ENCODE measurements at places on chromosomes 1 and 21.

GRCh38 chr1:55140546-55140983 lies 74.6 kb downstream of the USP24 start:
- peak; percentile 89 for DNase-seq

- DNase-seq: no peak
Measured at GRCh38 chr1:230823931-230824381, 44.4 kb downstream of the C1orf198 start.

GRCh38 chr1:27990920-27991537 lies 31.3 kb downstream of the XKR8 start:
- DNase-seq: no peak

DNA sequence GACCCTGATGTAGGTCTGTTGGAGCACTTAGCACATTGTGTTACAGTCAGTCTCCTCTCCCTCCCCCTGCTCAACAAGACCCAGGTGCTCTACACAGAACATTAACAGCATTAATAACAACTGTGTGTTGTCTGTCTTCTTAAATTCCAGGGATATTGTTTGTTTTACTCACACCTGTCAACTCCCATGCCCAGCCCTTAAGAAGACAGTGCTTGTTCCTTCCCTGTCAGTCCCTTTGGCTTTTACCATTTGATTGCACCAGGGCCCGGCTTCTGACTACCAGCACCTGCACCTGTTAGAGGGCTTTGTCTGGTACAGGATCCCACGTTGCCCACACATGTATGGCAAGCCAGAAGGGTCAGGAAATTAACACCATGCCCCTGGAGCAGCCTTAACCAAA lies 11.7 kb downstream of the RIMKLA start:
- no peak for DNase-seq

- no peak for DNase-seq
Measured at GRCh38 chr1:1889847-1890505, 911 bp downstream of the GNB1 start.

DNA sequence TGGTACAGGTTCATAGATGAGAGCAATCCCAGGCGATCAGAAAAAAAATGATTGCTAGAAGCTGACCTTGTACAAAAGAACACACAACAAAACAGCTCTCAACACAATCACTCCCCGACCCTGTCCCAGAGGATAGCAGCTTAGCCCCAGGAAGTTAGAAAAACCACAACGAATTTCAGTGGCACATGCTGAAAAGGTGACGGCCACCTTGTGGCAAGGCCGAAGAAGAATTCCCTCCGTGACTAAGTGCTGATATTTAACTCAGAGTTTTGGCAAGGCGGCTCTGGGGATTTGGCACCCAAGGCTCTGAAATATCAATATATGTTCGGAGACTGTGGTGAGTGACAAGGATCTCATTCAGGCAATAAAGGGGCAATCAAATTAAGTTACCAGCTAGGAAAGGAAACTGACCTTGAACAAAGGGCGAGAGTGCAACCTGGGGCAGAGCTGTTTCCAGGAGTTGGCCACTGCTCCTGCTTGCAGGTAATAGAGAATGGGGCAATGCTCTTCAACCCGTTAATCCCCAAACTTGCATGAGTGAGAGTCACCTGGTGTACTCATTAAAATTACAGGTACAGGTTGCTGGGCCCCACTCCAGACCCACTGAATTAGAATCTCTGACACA lies 96.2 kb downstream of the BEND5 start:
- no peak for DNase-seq

GRCh38 chr1:201163707-201164106 lies 9.4 kb upstream of the TMEM9 start:
- DNase-seq: no peak

DNA sequence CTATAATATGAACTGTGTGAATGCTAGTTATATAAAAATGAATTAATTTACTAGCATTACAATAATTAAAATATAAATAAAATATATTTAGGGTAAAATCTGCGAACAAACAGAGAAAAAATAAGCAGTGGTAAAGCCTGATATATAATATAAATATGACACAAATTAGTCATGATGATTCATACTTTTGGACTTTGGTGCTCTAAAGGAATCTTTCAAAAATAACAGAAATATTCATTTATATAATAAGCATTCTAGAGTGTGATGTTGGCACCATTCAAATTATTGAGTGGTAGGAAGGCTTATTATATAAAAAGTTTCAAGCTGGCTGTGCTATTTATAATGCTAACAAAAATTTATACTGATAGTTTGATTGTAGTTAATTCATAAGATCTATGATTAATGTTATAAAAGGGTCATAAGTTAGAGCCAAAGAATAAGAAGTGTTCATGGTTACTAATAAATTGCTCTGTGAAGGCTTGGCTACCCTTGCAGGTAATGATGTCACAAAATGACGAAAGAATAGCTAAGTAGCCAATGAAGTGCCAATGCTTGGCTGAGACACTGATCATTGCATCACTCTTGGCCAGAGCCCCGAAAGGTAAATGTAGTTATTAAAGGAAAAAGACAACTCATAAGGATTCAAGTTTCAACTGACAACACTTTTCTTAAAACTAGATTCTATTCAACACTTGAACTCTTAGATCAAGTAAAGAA lies 108.7 kb downstream of the USH2A start:
- DNase-seq: no peak

DNA sequence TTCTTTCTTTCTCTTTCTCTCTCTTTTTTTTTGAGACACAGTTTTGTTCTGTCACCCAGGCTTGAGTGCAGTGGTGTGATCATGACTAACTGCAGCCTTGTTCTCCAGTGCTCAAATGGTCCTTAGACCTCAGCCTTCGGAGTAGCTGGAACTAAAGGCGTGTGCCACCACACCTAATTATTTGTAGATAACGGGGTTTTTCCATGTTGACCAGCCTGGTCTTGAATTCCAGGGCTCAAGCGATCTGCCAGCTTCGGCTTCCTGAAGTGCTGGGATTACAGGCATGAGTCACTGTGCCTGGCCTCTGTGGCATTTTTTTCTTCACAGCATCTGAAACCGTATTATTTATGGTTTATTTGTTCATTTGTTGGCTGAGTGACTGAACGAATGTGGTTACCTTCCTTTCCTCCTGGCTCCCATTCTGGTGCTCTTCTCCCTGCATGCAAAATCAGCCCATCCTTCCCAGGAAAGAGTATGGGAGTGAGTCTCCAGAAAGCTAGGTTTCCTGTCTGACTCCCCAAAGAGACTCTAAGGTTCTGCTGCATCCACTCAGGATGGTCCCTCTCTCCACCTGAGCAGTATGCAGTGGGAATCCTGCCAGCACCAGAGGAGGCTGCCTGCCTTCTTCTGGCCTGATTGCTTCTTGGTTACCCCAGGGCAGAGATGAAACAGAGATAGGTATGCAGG lies 155.0 kb upstream of the BEND5 start:
- no peak for DNase-seq

- no peak for DNase-seq
Measured at GRCh38 chr1:156503698-156504437, 3.3 kb upstream of the MEF2D start.

DNA sequence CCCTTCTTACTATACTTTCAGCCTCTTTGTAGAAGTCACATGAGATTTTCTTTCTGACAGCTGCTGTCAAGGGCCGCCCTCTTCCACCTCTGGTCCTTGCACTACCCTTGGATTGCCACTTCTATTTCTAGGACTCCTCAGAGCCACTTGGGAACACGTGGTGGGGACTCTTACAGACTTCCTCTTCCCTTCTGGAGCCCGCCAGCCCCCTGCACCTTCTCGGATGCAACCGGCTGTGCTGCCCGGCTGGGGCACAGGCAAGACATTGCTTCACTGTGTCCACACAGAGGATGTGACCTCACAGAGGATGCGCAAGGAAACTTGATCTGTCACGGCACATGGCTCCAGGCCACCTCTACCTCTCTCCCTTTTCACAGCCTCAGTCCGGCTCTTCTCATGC lies 2.4 kb upstream of the IKBKE start:
- no peak for DNase-seq

All from NCI-H1694 (cell line).